Activated naive CD4-positive, alpha-beta T cell treated with anti-CD3 and anti-CD28 coated beads, Interleukin-2, amount 10 ng/mL, durations not matched to agents 7 days and 5 days (primary cell): ENCODE measurements at places on chromosomes 12 and 14.
A peak's percentile ranks its signal among the peaks of the same experiment; 100 is the strongest.

- H3K4me1 ChIP-seq = no peaks in the 10 kb centered on the region
- H3K27me3 ChIP-seq = no peaks in the 10 kb centered on the region
- no peak overlapping the region for H3K27ac ChIP-seq
- peaks cover 10% of the 10 kb centered on the region for H3K36me3 ChIP-seq
- DNase-seq = no peak
- H3K4me3 ChIP-seq = no peak overlapping the region
Observed at GRCh38 chr12:125113263-125113662, 48.0 kb downstream of the AACS start.

GRCh38 chr14:93543766-93544165, 113.0 kb downstream of the UNC79 start:
- H3K27me3 ChIP-seq = peaks cover 20% of the 10 kb centered on the region
- no peak overlapping the region for H3K27ac ChIP-seq
- DNase-seq = no peak
- no peaks in the 10 kb centered on the region for H3K4me1 ChIP-seq
- H3K36me3 ChIP-seq = no peaks in the 10 kb centered on the region
- no peak overlapping the region for H3K4me3 ChIP-seq

DNA sequence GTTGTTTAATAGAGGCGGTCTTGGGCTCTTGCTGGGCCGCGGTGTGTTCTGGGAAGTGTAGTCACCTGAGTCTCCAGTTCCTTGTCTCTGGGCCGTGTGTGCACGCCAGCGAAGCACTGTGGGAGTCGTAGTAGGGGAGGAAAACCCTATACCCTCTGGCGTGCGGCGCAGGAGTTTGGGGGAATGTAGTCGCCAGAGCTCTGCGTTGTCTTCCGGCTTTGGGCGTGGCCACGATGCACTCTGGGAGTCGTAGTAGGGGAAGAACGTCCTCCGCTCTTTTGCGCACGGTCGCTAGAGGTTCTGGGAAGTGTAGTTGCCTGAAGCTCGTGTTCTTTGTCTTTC, 726 bp upstream of the ZNF140 start:
- peaks cover 17% of the 10 kb centered on the region for H3K4me1 ChIP-seq
- DNase-seq = peak; percentile 99
- no peak overlapping the region for H3K4me3 ChIP-seq
- no peak overlapping the region for H3K27ac ChIP-seq
- peaks cover 43% of the 10 kb centered on the region for H3K36me3 ChIP-seq

- peaks cover 12% of the 10 kb centered on the region for H3K4me1 ChIP-seq
- H3K27ac ChIP-seq = no peak overlapping the region
- H3K27me3 ChIP-seq = peaks cover 72% of the 10 kb centered on the region
Observed at GRCh38 chr14:104139460-104140212, 1.2 kb downstream of the KIF26A start.

GRCh38 chr14:75147423-75148071, 20.7 kb upstream of the NEK9 start:
- peaks cover 44% of the 10 kb centered on the region for H3K36me3 ChIP-seq
- no peaks in the 10 kb centered on the region for H3K27me3 ChIP-seq
- no peak overlapping the region for H3K4me3 ChIP-seq
- peaks cover 41% of the 10 kb centered on the region for H3K4me1 ChIP-seq

DNA sequence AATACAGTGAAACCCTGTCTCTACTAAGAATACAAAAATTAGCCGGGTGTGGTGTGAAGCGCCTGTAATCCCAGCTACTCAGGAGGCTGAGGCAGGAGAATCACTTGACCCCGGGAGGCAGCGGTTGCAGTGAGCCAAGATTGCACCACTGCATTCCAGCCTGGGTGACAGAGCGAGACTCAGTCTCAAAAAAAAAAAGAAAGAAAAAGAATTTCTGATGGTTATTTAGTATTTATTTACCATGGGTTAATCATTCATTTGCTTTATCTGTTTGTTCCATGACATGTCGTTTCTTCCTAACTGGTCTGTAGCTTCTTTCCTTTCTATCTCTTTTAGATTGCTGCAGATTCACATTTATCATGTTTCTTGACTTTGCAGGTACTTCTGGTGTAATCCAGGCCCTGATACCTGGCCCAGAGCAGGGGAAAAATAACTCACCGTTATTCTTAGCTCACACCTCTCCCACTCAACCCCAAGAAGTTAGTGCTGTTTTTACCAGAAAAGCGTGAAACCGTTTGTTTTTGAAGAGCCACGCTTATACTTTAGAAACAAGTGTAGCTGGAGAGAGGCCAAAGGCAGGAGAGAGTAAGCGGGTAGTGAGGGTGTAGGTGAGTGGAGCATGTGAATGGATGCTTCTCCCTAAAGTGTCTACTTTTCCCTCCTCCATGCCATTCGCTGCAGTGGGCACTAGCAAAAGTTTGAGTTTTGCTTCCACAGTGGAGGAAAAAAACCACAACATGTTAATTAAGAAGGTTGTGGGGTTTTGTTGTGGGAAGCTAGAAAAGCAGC, 45.4 kb downstream of the SRGAP1 start:
- H3K4me3 ChIP-seq = no peak overlapping the region
- H3K36me3 ChIP-seq = no peaks in the 10 kb centered on the region
- no peak for DNase-seq
- no peak overlapping the region for H3K27ac ChIP-seq
- H3K4me1 ChIP-seq = no peaks in the 10 kb centered on the region

- H3K27me3 ChIP-seq = no peaks in the 10 kb centered on the region
- no peak overlapping the region for H3K27ac ChIP-seq
- H3K4me3 ChIP-seq = no peak overlapping the region
- H3K4me1 ChIP-seq = peaks cover 15% of the 10 kb centered on the region
- H3K36me3 ChIP-seq = peaks cover 68% of the 10 kb centered on the region
Observed at GRCh38 chr14:65449647-65450046, 37.1 kb downstream of the FUT8 start.

GRCh38 chr12:5904969-5905368, 40.1 kb downstream of the ANO2 start:
- no peaks in the 10 kb centered on the region for H3K4me1 ChIP-seq
- peaks cover 7% of the 10 kb centered on the region for H3K27me3 ChIP-seq
- no peak overlapping the region for H3K27ac ChIP-seq

- H3K36me3 ChIP-seq = peaks cover 68% of the 10 kb centered on the region
- peaks cover 3% of the 10 kb centered on the region for H3K27me3 ChIP-seq
- no peak overlapping the region for H3K4me3 ChIP-seq
- peak overlapping the region; percentile 81 for H3K27ac ChIP-seq
- H3K4me1 ChIP-seq = peaks cover 58% of the 10 kb centered on the region
Observed at GRCh38 chr12:46360908-46361666, 11.5 kb downstream of the SLC38A2 start.

- H3K4me3 ChIP-seq = no peak overlapping the region
- H3K27me3 ChIP-seq = peaks cover 89% of the 10 kb centered on the region
- no peak overlapping the region for H3K27ac ChIP-seq
- H3K36me3 ChIP-seq = no peaks in the 10 kb centered on the region
- no peak for DNase-seq
- H3K4me1 ChIP-seq = peaks cover 46% of the 10 kb centered on the region
Observed at GRCh38 chr14:105197211-105197641, 16.1 kb upstream of the NUDT14 start.

DNA sequence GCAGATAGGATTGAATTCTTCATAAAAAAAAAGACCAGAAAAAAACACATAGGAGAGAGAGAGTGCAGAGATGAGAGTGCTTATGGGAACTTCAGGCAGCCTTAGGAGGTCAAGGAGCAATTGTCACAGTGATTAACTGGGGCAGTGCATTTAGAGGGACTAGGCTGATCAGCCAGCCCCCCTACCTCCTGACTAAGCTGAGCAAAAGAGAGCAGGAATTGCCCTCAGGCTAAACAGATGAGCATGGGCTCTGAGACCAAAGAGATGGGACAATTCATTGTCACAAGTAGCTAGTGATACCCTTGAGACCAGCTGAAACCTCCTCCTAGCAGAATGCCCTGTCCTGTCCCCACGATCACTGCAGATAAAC, 124.0 kb downstream of the BTG1 start:
- no peak overlapping the region for H3K4me3 ChIP-seq
- H3K27me3 ChIP-seq = no peaks in the 10 kb centered on the region
- peaks cover 8% of the 10 kb centered on the region for H3K36me3 ChIP-seq
- DNase-seq = no peak
- H3K4me1 ChIP-seq = peaks cover 21% of the 10 kb centered on the region

DNA sequence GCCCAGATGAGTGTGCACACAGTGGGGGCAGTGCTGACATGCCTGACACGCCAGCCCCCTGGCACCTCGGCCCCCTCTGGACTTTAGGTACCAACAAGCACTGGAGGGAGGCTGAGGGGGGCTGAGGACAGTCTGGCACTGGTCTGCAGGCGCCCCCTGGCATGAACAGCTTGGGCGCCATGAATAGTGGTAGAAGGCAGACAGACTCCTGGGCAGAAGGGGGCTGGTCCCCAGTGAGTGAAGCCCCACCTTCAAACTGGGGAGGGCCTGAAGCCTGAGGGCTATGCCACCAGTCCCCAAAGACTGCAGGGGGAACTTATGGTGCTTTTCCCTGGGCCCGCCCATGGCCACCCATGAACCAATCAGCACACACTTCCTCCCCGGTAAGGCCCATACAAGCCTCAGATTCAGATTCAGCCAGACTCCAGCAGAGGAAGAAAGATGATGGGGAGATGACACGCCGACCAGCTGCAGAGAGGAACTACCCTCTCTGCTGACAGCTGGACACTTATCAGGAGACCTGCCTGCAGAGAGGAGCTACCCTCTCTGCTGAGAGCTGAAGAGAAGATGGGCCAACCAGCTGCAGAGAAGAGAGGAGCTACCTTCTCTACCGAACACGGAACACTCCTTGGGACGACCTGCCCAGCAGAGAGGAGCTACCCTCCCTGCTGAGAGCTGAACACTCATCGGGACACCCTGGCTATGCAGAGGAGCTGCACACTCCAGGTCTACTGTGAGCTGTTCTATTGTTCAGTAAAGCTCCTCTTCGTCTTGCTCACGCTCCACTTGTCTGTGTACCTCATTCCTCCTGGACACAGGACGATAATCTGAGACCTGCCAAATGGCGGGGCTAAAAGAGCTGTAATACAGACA, 324.5 kb downstream of the PCNX1 start:
- no peak overlapping the region for H3K4me3 ChIP-seq
- H3K36me3 ChIP-seq = no peaks in the 10 kb centered on the region
- no peaks in the 10 kb centered on the region for H3K4me1 ChIP-seq
- no peak for DNase-seq
- no peak overlapping the region for H3K27ac ChIP-seq

GRCh38 chr12:7571257-7571656, 67.7 kb upstream of the CD163 start:
- H3K36me3 ChIP-seq = no peaks in the 10 kb centered on the region
- H3K27me3 ChIP-seq = peaks cover 13% of the 10 kb centered on the region
- DNase-seq = no peak

DNA sequence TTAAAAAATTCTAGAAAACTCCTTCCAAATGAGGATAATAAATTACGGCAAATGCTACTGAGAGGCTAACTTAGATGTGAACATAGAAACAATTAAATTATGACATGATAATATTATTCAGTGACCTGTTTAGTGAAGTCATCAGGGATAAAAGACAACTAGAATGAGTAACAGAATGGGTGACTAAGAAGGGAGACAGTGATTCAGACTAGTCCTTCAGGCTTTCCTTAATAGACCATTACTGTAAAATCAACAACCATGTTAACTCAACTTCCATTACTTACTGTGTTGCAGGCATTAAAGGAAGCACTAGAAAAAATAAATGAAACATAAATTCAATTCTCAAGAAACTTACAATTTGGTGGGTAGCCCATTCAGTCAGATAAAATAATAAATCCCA, 543.9 kb upstream of the LRFN5 start:
- no peaks in the 10 kb centered on the region for H3K4me1 ChIP-seq
- no peaks in the 10 kb centered on the region for H3K27me3 ChIP-seq
- no peak overlapping the region for H3K27ac ChIP-seq
- no peaks in the 10 kb centered on the region for H3K36me3 ChIP-seq
- no peak overlapping the region for H3K4me3 ChIP-seq

- H3K4me3 ChIP-seq = no peak overlapping the region
- DNase-seq = no peak
- no peaks in the 10 kb centered on the region for H3K36me3 ChIP-seq
- no peaks in the 10 kb centered on the region for H3K4me1 ChIP-seq
Observed at GRCh38 chr12:115697340-115697739, 580.2 kb downstream of the MED13L start.

DNA sequence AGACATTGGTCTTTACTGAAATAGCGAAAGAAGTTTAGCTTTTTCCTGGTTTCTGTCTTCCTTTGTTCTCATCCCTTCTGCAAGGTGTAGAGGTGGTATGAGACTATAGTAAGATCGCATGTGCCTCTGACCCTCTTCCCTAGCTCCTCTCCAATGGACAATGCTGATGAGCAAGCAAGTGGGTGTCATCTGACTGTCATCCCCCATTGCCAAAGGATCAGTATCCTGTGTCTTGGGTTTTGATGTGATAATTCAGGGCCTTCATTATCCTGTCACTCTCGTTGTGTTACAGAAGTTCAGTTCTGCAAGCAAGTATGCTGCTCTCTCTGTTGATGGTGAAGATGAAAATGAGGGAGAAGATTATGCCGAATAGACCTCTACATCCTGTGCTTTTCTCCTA, 10.0 kb upstream of the TNS2 start:
- DNase-seq = no peak
- peaks cover 10% of the 10 kb centered on the region for H3K27me3 ChIP-seq
- H3K27ac ChIP-seq = no peak overlapping the region

GRCh38 chr12:93741659-93742109, 64.5 kb downstream of the CRADD start:
- DNase-seq = no peak
- peaks cover 10% of the 10 kb centered on the region for H3K27me3 ChIP-seq
- H3K36me3 ChIP-seq = no peaks in the 10 kb centered on the region

DNA sequence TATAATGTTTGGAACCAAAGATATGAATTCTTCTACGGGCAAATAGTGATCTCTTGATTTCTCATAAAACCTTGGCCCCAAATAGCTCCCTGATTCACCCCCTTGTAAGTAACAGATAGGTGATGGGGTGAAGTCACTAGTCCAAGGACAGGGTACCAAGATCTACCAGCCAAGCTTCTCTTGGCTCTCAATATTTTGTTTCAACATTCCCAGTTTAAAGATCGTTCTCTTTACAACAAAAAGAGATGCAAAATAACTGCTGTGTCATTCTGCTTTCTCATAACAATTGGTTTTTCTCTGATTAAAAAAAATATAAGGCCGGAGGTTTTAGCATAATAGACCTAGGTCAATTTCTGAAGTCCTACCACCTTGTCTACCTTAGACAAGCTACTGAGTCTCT, 11.8 kb downstream of the PAH start:
- no peak for DNase-seq
- no peaks in the 10 kb centered on the region for H3K27me3 ChIP-seq
- no peaks in the 10 kb centered on the region for H3K36me3 ChIP-seq
- no peaks in the 10 kb centered on the region for H3K4me1 ChIP-seq

GRCh38 chr14:99169776-99170356, 102.1 kb downstream of the BCL11B start:
- no peak for DNase-seq
- H3K4me1 ChIP-seq = no peaks in the 10 kb centered on the region
- no peaks in the 10 kb centered on the region for H3K27me3 ChIP-seq
- H3K36me3 ChIP-seq = peaks cover 57% of the 10 kb centered on the region
- H3K4me3 ChIP-seq = no peak overlapping the region
- H3K27ac ChIP-seq = no peak overlapping the region

- H3K36me3 ChIP-seq = no peaks in the 10 kb centered on the region
- no peaks in the 10 kb centered on the region for H3K4me1 ChIP-seq
- H3K4me3 ChIP-seq = no peak overlapping the region
- no peak overlapping the region for H3K27ac ChIP-seq
- no peak for DNase-seq
- peaks cover 26% of the 10 kb centered on the region for H3K27me3 ChIP-seq
Observed at GRCh38 chr12:10102322-10102721, 3.5 kb upstream of the CLEC1A start.
